NCI-H2081 (cell line): ENCODE measurements at places on chromosomes 2 and 18.

DNA sequence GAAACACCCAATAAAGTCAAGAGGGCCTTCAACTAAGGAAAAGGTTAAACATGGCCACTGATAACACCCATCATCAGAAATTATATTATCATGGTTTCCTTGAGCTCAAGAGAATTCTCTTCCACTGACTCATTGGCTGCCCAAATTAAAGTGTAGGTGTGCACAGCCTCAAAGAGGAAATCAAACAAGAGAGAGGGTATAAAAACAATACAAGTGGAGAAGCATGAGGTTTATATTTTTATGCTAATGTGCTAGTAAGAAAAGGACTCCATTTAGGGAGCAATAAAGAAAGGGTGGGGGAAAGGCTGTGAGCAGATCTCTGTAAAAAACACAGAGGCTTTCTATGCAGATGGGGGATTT is 168.8 kb upstream of the VRK2 start:
- DNase-seq: no peak

GRCh38 chr2:208255557-208256106 is 761 bp upstream of the IDH1 start:
- no peak for DNase-seq

GRCh38 chr2:2547451-2547850 is 216.4 kb upstream of the MYT1L start:
- no peak for DNase-seq

- no peak for DNase-seq
These were observed 223.7 kb downstream of the ALK start for GRCh38 chr2:29697715-29698114.

DNA sequence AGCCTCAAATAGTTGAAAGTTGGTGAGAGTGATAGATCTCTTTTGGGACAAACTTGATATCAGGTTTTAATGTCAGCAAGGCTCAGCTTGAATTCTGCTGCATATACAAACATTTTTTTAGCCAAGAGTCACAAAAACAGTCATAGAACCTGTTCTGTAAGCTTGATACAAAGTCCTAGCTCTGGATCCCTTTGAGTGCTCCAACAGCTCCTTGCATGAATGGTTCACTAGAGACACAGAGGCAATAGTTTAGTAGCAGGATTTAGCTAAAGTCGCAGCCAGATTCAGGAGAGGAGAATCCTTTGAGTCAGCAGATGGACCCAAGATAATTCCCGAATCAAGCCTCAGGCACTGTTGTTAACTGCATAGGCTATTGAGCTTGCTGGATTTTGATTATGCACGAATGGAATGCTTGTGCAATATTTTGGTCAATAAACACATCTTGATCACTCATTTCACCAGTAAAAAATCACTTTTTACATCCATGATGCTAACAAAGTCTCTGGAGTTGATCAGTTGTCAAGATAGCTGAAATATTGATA is 148.6 kb downstream of the KLHL14 start:
- DNase-seq: no peak

- no peak for DNase-seq
These were observed 2.2 kb upstream of the CASP8 start for GRCh38 chr2:201257956-201258665.
